Cortex of kidney (tissue), 1 donor: ENCODE measurements at places on chromosomes 2 and 18.

DNA sequence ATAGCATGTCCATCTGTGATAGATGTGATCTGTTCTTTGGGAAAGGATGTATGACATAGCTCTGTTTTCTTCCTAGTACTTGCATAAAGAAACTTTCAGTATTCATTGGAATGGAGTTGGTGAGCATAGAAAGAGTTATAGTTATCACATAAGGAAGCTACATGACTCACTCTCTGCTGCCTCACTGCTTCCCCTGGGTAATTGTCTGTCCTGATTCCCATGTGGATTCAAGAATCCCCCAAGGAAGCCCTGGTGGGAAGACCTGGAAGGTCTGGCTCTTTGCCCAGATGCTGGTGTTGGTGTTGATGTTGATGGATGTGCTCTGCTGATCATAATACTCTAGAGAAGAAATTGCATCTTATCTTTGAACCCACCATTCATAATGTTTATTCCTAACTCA lies 60.6 kb downstream of the PTPN4 start:
- DNase-seq: no peak

GRCh38 chr2:135475128-135475527 lies 55.9 kb downstream of the ZRANB3 start:
- no peak for DNase-seq

GRCh38 chr2:199460101-199460671 lies 2.4 kb upstream of the SATB2 start:
- DNase-seq: no peak

- no peak for DNase-seq
Measured at GRCh38 chr18:8901019-8901418, 195.7 kb downstream of the MTCL1 start.
